ENCODE measurements at places on chromosomes 1 and 21.
A peak's percentile ranks its signal among the peaks of the same experiment; 100 is the strongest.

- no peak for DNase-seq
These were observed 132.7 kb upstream of the SGIP1 start for GRCh38 chr1:66401244-66401643.

- DNase-seq: no peak
These were observed 549.2 kb upstream of the BRINP3 start for GRCh38 chr1:191026828-191027227.

- DNase-seq: no peak
These were observed 2.9 kb downstream of the DIPK1A start for GRCh38 chr1:92958203-92958970.

DNA sequence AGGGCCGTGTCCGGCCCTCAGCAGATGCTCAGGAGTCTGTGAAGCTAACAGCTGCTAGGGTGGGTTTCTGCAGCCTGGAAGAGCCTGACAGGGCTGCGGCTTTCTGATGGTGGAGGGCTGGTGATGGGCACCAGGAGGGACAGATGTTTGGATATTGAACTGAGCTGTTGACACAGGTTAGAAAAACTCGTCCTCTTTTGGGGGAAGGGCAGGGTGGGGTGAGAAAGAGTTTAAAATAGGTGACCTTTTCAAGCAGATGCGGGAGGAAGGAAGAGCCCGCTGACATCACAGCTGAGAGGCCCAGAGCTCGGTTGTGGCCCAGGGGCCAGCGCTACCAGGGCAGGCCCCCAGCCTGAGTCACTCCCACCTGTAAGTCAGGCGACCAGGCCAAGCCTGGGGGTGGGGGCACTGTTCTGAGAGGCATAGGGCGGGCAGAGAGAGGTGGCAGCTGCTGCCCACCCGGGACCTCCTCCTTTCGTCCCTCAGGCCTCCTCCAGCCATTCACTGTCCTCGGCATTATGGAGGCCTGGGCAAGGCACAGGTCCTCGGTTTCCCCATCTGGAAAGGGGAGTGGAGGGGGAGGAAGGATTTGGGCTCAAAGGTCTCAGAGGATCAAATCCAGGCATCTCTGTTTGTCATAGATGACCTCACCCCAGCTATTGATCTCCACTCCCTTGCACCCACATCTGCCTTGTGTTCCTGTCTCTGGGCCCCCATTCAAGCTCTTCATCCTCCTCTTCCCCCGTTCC lies 32.3 kb upstream of the ID3 start:
- no peak for DNase-seq

DNA sequence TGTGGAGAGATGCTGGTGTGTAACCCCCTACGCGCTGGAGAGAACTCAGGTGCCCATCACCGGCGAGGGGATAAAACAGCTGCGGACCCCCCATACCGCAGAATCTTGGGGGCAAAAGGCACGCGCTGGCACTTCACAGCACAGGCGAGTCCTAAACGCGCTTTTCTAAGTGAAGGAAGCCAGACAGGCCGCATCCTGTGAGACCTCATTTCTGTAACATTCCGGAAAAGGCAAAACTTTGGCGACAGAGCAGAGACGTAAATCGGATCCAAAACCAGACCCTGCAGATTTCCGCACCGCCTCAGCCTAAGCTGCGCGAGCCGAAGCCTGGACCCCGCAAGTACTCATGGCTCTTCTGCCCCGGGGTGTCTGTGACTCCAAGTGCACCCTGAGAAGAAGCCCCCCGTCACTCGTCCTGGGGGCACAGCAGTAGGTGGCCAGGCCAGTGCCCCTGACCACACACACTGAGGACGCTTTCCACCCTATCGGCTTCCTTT lies 60.9 kb downstream of the SLX9 start:
- DNase-seq: no peak

DNA sequence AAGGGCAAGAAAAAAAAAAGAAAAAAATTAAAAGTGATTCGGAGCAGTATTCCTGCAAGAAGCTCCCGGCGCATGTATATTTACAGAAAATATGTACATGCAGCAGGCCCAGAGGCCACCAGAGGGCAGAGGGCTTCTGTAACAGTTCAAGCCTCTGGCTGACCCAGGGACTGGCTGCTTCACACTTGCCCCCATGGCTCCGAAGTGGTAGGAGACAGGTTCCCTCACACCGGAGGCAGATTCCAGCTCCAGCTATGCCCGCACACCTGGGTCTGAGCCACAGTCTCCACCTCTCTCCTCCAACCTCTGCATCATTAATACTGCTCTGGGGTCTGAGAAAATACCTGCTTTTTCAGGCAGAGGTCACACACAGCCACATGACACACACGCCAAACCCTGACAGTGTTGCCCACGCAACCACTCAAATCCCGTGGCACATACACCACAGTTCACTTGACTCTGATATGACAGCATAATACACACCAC lies 2.2 kb upstream of the ARHGAP30 start:
- no peak for DNase-seq

DNA sequence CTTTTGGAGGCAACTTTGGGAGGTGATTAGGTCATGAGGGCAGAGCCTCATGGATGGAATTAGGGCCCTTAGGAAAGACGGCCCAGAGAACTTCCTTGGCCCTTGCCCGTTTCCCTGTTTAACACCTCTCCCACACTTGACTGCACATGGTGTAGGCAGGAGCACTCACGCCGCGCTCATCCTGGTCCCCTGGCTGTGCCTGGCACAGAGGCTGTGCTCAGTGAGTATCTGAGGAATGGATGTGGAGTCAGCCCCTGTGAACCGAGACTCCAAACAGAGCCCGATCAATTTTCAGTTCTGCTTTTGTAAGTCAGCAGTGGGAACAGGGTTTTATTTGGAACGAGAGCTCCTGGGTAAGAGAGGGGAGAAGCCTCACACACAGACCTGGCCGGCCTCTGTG lies 29.8 kb upstream of the ETV3 start:
- DNase-seq: no peak

- DNase-seq: no peak
These were observed 89.8 kb downstream of the TRIM11 start for GRCh38 chr1:228316589-228317387.

- DNase-seq: peak; percentile 40
These were observed 9.4 kb downstream of the MORN1 start for GRCh38 chr1:2381741-2382620.

GRCh38 chr1:20472860-20473711 lies 12.9 kb downstream of the CAMK2N1 start:
- DNase-seq: no peak

DNA sequence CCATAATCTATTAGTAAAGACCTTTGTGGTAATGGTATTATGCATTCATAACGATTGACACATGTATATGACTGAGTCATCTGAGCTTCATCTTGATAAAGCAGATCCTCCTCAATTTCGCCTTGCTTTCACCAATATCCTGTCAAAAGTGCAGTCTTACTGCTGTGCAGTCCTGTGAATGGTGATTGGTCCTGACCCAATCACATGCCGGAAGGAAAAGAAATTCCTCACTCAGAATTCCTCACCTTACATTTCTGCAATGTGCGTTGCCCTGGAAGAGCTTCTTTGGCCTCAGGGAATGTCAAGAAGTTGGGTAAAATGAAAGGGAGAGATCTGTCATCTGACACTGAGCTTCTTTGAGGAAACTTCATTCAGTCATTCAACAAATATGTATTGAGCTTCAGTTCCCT lies 121.0 kb upstream of the TSPAN2 start:
- DNase-seq: no peak

DNA sequence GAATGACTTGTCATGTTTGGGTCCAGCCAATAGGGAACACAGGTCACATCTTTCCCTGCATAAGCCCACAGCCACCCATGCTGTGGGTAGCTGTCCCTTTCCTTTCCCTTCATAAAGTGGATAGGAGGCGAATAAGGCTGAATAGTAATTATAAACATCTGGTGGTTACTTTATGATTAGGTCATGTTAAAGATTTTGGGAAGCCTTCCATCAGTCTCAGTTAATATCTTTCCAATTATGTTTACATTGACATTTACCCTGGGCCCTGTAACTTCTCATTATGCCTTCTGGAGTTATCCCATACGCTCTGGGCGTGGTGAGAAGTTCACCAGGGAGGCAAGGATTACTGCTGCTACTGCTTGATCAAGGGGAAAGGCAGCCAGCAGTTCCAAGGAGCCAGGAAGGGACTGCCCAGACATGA lies 197.2 kb downstream of the HLX start:
- no peak for DNase-seq

GRCh38 chr1:68811806-68812205 lies 314.9 kb upstream of the DEPDC1 start:
- DNase-seq: no peak

GRCh38 chr1:34928066-34928696 lies 1.3 kb downstream of the DLGAP3 start:
- no peak for DNase-seq

GRCh38 chr1:39152923-39153322 lies 51.6 kb upstream of the MACF1 start:
- no peak for DNase-seq

DNA sequence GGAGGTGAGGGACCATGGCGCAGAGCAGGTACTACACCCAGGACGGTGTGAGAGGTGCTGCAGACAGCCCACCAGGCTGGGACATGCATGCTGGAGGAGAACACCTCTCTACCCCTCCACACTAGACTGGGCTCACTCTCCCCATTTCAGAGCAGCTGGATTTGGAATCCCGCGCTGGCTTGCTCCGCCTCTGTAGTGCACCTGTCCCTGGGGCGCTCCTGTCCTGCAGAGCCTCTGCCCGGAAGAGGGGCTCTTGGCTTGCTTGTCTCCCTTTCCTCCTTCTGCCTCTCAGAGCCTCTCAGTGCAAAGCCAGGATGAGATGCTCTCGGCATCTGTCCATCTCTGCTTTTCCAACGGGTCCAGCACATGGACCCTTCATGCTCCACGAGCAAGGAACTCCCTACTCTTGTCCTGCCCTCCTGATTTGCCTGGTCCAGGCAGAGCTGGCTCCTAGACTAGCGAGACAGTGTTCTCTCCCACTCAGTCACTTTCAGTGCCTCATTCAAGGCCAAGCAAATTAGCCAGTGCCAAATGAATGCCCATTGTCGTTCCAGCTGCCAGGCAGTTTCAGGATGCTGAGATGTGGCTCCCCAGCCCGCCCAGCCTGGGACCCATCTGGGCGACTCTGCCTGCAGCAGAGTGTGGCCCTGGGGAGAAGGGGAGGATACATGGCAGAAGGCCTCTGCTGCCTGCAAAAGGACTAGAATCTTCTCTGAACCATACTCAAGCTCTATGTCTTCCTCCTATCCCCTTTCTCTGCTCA lies 33.7 kb downstream of the CDCA8 start:
- DNase-seq: no peak

DNA sequence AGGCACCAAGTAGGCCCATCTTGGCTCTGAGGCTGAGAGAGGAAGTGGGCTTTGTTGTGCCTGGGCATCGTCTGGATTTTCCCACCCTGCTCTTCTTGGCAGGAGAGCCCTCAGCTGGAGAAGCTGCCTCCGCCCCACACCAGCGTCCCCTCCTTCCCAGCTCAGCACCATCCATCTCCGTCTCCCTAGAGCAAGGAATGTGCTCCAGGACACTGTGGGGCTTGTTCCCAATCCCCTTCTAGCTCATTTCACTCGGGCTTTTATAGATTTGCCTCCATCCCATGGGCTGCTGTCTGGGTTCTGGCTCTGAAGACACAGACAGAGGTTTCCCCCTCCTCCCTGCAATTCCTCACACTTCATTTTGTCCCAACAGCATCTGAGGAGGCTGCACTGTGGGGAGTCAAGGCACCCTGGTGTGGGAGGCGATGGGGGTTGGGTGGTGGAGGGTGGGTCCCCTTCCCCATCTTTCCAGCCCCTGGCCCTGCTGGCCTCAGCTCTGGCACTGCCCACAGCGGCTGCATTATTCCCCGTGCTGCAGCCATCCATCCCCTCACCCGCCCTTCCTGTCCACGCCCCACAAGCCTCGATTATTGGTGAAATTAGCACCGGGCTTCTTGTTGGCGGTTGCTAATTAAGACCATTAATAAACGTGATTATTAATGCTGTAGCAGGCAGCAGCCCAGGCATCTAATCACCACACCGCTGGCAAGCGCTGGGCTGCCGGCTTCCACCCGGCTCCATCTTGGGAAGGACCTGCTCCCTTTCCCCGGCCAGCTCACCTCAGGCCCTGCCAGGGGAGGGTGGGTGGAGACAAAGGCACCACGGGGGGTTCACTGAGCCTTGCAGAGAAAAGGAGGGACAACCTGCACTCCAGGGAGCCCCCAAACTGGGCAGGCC lies 21.7 kb downstream of the RHBG start:
- DNase-seq: no peak

GRCh38 chr21:36501589-36501892 lies 21.6 kb upstream of the CLDN14 start:
- DNase-seq: no peak

- DNase-seq: no peak
These were observed 383.5 kb downstream of the NTNG1 start for GRCh38 chr1:107524301-107524700.

DNA sequence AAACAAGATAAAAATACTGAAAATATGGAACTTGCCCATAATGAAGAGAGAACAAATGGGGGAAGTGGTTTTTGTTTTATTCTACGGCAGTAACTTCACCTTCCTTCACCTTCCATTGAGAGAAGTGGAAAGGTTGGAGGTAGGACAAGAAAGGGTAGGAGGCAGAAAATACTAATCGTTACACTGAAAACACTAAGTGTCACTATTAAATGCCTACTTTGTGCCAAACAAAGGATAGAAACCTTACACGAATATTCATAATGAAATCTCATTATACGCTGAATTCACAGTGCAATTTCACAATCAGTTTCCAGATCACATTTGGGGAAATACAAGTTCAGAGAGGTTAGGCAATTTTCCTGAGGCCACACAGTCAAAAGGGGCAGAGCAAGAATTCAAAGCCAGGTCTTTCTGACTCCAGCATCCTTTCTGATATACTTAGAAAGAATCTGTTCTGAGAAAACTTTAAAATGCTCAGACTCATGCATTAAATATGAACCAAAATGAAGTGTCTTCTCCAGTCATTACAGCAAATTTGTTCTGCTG lies 3.0 kb downstream of the TIAM1 start:
- DNase-seq: no peak

DNA sequence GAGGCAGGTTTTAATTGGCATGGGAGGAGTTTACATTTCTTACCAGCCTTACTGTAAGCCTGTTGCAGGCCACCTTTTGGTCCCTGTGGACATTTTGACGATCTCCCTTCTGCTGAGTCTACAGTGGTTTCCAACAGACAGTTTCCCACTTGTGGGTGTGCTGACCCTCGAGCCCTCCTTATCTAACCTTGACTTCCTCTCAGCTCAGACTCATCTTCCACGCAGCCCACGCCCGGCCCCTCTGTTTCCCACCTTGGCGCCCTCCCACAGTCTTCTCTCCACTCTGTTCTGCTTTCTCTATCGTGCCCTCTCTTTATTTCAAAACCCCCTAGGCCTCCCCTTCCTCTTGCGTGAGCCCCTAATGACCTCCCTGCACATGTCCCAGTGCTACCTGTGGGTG lies 6.1 kb upstream of the ARL8A start:
- DNase-seq: no peak

- DNase-seq: no peak
These were observed 246.0 kb downstream of the RYR2 start for GRCh38 chr1:237287876-237288521.

DNA sequence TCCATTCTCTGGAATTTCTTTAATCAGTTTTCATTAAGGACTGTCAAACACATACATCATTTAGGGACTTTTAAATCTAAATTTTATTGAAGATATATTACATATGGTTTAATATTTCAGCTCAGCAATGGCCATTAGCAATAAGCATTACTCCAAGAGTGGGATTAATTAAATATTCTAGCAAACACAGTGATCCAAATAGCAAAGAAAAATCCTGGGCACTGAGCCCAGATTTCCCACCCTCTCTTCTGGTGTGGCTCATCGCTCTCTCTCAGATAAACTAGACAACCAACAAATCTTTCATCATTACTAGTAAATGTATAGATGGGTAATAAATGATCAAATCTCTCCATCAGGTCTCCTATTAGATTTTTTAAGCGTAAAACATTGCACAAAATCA lies 53.5 kb upstream of the FOXD3 start:
- no peak for DNase-seq
